ENCODE measurements at places on chromosomes 7 and 10.

GRCh38 chr7:26499315-26499897 lies 207.7 kb downstream of the SNX10 start:
- no peak for DNase-seq

- no peak for DNase-seq
Measured at GRCh38 chr7:55344840-55345239, 20.3 kb upstream of the LANCL2 start.

DNA sequence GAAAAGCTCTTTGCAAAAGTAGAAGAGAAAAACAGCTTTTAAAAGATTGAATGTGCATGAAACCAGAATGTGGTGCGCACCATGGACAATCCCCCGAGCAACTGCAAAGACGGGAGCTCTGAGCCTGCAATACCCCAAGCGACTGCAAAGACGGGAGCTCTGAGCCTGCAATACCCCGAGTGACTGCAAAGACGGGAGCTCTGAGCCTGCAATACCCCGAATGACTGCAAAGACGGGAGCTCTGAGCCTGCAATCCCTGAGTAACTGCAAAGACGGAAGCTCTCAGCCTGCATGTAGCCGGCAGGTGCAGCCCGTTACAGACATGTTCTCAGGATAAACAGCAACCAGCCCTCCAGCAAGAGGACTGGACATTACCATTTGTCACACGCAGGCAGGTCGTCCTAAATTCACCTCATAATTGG lies 6.2 kb downstream of the ZNF775 start:
- no peak for DNase-seq

GRCh38 chr7:100122568-100122967 lies 3.1 kb downstream of the CNPY4 start:
- DNase-seq = no peak

- DNase-seq = no peak
Measured at GRCh38 chr10:33939892-33940291, 605.4 kb upstream of the NRP1 start.

DNA sequence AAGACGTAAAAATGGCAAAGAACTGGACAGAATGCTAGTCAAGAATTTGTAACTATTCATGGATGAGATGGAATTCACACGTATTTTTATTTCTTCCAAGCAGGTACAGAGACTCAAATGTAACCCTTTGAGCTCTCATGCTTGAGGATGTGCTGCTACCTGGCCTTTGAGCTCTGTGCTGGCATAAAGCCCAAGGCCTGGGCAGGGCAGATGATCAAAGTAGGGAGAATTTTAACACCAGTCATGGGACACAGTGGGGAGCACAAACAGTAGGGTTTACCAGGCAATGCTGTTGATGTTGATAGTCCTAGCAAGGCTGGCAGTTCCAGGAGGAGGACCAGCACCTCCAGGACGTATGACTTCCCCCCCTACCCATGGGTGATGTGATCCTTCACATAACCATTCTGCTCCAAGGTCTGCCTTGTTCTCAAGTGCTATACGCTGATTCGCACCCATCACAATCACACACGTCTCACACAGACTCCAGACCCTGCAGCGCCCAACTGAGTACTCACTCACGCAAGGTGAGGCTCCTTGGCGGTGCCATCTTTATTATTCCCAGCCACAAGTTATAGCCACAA lies 48.6 kb upstream of the DLG5 start:
- DNase-seq = no peak

DNA sequence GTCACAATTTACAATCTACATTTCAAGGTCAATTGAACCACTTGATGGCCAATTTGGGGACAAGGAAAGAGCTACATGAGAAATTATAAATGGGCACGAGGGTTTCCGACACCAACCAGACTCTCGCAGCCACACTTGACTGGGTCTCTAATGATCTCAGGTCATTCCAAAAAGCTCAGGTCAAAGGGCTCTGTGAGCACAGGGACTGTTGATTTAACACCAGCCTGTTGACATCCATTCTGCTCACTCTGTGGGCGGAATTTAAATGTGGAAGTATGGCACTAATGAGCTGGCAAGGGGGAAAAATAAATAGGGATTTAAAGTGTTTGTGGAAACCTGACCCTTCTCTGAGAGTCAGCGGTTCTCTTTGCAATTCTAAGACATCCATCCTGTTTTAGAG lies 810.7 kb upstream of the AUTS2 start:
- DNase-seq = no peak

- no peak for DNase-seq
Measured at GRCh38 chr10:91805110-91805838, 7.0 kb downstream of the TNKS2 start.

DNA sequence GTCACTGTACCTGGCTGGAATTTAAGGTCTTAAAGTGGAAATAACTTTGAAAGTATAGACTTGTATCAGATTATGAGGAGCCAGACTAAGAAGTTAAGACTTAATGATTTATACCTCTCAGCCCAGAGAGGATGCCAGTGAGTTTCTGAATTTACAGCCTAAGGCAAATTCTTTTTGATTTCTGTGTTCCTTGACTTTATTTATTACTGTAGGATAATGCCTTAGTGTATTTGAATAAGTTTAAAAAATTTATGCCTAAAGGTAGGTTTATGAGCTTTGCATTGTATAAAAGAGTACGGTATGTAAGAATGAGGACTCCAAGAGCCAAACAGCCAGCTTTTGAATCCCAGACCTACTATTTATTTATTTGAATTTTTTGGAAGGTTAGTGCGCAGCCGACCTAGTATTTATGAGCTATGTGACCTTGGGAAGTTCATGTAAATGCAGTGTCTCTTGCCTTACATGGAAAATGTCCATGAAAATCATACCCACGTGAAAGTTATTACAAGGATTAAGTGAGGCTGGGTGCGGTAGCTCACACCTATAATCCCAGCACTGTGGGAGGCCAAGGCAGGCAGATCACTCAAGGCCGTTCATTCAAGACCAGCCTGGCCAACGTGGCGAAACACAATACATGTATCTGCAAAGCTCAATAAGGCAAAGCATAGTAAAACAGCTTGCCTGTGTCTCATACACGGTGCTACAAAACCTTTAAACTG lies 174.6 kb downstream of the AUTS2 start:
- no peak for DNase-seq

GRCh38 chr10:75292794-75293445 lies 57.2 kb upstream of the COMTD1 start:
- DNase-seq = no peak

- no peak for DNase-seq
Measured at GRCh38 chr10:86964847-86965190, 3.5 kb upstream of the ADIRF start.

DNA sequence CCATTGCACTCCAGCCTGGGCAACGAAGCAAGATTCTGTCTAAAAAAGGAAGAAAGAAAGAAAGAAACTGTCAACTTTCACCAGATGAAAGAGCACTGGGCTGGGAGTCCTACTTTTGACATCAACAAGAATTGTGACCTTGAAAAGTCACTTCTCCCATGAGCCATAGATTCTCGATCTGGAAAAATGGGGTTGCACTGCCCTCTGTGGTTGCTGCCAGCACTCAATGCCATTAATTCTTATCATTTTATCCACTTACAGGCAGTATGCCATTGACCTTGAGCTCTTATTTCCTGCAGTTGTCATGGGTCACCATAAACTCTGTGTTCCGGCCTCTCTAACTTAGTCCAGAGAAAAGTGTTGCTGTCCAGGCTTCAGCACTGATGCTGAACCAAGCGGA lies 137.2 kb downstream of the NOC3L start:
- no peak for DNase-seq

DNA sequence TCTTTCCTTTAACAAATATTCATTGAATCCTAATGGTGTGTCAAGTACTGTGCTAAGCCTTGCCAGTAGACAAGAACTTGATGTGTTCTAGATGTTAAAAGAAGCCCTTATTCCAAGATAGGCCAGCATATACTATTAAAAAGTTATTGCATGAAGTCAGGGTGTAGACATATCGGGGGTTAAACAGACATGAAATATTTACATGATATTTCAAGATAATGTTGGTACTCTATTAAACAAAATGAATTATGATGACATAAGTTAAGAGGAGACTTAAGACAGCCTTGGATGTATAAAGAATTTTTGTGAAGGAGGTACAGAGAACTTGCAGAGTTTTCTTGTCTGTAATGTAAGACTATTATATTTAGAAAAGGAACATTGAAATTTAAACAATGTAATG lies 44.8 kb downstream of the HDAC9 start:
- no peak for DNase-seq

DNA sequence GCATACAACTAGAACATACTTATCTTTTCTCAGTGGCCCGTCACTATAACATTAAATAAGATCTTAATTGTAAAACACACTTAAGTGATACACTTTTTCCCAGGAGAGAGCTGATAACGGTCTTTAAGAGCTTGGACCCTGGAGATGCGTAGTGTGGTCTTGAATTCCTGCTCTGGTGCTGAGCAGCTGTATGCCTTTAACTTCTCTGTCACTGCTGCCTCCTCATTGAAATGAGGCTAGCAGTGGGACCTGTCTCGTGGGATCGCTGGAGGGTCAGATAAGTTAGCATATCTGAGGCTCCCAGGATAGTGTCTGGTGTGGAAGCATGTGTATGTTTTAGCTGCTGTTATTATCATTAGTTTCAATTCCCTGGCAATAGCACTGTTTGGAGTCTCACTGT lies 194.9 kb downstream of the SDK1 start:
- DNase-seq = no peak

DNA sequence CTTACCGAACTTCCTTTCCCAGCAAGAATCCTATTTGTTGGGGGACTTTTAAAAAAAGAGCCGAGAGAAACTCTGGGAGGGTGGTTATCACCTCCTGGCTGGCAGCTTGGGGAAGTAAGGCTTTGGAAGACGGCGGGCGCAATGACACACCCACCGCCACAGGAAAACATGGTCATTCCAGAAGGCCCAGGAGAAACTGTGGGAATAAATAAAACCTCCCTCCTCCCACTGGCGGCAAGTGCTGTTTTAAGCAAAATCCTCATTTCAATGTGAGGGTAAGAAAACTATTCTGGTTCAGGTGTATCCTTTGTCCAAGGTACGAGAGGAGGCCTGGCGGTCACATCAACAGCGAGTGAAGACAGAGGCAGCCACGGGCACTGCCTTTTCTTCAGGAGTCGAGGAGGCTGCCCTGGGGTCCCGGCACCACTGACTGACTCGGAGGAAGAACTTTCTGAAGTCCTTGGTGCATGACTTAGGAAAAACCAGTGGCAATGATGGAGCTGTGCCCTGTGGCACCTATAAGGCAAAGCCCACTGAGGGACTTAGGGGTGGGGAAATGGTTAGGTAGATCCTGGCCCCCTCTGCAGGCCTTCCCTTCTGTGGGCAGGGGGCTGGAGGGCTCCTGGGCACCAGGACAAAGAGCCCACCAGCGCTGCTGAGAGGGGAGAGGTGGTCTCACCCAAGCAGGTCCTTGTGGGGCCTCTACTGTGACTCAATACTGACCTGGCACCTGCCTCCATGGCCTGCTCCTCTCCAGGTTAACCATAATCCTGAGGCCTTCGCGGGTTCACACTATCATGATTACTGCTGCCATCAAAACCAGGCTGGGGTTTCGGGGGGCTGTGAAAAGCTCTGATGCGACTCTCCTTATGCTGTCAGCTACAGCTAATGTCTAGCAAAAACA lies 21.4 kb downstream of the DNAJB12 start:
- DNase-seq = no peak

DNA sequence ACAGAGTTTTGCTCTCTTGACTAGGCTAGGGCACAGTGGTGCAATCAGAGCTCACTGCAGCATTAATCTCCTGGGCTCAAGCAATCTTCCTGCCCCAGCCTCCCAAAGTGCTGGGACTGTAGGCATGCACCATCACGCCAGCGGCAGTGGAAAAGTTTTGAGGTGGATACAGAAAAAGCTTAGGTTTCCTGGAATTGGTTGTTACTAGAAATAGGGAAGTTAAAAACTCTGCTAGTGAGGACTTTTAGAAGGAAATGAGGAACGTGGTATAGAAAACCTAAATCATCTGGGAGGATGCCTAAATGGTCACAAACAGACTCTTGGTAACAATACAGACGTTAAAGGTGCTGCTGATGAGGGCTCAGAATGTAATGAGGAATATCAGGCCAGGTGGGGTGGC lies 10.9 kb upstream of the SNX8 start:
- no peak for DNase-seq

DNA sequence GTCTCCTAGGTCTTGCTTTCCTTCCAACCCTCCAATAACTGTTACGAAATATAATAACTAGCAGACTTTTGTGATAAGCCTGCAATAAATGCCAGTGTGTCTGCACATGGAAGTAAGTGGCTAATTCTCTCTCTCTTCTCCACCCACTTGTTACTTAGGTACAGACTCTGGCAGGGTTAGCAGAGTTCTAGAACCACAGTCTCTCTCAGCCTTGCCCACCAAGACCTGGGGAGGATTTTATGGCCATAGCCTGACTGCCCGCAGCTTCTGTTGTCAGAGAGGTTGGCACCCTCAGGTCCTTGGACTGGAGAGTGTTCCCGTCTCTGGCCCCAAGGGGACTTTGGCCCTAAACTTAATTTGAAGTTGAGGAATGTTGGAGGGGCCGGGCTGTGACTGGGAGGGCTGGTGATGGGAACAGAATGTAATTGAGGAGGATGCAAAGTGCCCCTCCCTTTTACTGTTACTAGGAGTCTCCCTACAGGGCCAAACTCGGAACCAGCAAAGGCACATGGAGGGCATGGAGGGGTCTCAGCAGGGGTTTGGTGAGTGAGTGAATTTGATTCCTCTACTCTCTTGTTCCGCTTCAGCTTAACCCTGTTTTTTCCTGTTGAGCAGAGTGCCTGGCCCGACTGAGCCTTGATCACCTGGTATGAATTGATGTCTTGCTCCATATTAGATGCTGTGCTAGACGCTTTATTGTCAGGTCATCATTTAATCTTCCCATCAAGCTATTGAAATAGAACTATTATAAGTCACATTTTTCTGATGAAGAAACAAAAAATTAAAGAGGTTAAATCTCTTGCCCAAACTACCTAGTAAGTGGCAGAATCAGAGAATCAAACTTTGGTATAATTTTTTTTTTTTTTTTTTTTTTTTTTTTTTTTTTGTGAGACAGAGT lies 37.0 kb upstream of the LCOR start:
- no peak for DNase-seq

DNA sequence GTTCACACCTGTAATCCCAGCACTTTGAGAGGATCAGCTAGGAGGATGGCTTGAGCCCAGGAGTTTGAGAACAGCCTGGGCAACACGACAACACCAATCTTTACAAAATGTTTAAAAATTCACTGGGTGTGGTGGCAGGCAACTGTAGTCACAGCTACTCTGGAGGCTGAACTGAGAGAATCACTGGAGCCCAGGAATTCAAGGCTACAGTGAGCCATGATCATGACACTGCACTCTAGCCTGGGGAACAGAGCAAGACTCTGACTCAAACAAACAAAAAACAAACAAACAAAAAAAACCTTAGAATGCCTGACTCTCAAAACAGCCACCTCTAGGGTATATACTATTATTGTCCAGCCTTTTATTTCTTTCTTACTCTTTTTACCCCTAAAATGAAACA lies 56.5 kb upstream of the PAPSS2 start:
- DNase-seq = no peak

- no peak for DNase-seq
Measured at GRCh38 chr10:98472196-98472595, 25.5 kb upstream of the HPS1 start.

GRCh38 chr7:79610748-79611304 lies 157.4 kb upstream of the MAGI2 start:
- no peak for DNase-seq

GRCh38 chr10:548238-548901 lies 141.1 kb downstream of the DIP2C start:
- DNase-seq = no peak

- peak; percentile 76 for DNase-seq
Measured at GRCh38 chr7:24821045-24821753, 63.9 kb upstream of the GSDME start.
